NCI-H345 (cell line): ENCODE measurements at places on chromosomes 2 and 18.

GRCh38 chr2:64972876-64973275 is 16.3 kb upstream of the SLC1A4 start:
- no peak for DNase-seq

- no peak for DNase-seq
Observed at GRCh38 chr2:67726416-67726815, 329.3 kb downstream of the ETAA1 start.

DNA sequence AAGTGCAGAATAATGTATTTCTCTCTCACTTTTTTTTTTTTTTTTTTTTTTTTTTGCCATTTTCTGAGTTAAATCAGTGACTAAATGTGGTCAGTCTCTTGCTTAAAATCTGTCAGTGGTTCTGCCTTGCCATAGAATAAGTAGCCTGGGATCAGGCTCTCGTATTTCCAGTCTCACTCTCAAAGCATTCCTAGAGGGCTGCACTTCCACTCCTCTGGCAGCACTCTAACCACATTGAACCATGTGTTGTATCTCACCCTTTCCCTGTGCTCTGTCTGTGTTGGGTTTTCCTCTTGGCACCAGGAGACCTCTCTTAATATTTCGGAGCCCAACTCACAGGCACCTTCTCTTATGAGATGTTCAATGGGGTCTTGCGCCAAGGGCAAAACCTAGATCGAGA is 304.4 kb downstream of the CTNNA2 start:
- no peak for DNase-seq

GRCh38 chr18:10495936-10496335 is 29.9 kb upstream of the NAPG start:
- no peak for DNase-seq

- DNase-seq, result peak; percentile 26
Observed at GRCh38 chr18:52903857-52904256, 563.9 kb downstream of the DCC start.

- peak; percentile 90 for DNase-seq
Observed at GRCh38 chr18:79951545-79952455, at the start of gene SLC66A2. Gene SLC66A2, minus strand, starts transcription at chr18:79951653. Its CDS starts 727 bp downstream, at chr18:79950926.

GRCh38 chr18:4181882-4182568 is 273.1 kb downstream of the DLGAP1 start:
- no peak for DNase-seq

DNA sequence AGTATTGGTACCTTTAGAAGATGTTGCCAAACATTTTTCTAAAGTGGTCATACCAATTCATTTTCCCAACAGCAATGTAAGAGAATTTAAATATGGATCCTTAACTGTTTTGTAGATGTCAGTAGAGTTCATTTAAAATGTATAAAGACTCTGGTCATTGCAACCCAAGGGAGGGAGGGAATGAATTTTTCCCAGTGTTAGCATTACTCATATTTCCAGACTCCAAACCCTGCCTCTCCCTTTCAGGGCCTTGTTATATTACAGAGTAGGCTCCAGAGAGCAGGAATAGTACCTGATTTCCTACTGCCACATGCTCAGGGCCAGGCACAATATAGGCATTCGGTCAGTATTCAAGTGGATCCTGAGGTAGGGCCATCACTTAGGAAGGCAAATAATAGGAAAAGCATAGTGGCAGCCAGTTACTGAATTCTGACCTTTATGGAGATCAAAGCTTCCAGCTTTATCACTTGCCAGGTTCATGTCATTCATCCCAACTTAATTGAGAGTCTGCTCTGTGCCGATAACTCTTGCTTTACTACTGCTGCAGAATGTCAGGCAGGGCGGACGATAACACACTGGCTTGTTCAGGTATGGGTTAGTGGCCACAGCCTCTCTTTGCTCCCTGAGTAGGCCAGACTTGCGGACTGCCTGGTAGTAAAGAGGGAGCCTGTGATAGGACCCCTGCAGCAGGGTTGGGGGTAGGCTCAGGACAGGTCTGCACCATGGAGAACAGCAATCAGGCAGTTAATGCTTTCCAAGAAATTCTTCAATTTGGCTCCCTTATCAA is 75.3 kb downstream of the OSBPL6 start:
- no peak for DNase-seq

- no peak for DNase-seq
Observed at GRCh38 chr2:210496512-210496911, 20.0 kb upstream of the LANCL1 start.

DNA sequence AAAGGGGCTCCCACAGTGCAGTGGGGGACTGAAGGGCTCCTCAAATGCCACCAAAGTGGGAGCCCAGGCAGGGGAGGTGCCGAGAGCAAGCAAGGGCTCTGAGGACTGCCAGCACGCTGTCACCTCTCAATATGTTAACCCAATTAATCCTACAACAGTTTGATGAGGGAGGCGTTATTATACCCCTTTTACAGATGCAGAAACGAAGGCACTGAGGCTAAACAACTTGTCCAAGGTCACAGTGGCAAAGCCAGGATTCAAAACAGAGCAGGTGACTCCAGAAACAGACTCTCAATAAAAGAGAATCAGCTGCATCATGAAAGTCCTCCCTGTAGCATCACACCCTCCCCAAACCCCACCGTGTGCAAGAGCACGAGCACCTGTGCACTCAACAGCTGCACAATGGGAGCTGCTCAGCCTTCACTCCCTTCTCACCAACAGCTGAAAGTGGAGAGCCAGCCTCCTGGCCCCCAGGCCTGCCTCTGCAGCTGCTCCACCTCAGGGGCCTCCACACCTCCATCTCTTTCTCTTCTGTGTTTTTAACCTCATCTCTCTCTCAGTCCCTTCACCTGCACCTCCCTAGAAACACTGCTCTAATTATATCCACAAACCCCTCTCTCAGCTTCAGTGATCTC is 8.1 kb downstream of the NPC1 start:
- peak; percentile 16 for DNase-seq

DNA sequence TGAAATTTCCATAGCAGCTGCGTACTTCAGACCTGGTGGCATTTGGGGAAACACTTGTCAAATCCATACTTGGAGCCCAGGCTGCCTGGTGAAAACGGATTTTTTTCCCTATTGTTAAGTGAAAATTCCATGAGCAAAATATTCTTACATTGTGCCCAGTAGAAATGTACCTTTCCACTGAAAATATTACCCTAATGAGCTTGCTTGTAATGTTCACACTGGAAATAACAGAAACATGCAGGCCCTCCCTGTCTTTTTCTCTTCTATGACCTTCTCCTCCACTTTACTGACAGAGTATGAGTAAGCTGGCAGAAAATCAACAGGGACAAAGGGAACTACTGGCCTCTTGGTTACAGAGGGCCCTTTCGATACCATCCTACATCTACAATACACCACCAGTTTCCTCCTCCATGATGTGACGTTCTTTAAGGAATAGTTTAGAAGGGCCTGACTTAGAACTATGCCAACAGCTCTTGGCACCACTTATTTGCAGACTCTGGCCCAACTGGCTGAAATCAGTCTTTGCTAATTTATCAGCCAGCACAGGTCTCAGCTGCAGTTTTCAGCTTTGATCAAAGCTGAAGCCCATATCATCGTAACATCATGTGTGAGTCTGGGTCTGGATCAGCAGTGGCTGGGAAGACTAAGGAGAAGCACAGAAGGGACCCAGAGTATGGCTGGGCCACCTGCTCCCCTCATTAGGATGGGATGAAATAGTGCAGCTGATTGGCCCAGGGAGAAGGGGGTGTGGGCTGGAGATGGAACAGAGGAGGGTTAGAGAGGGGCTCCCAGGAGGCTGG is 272.2 kb upstream of the ID2 start:
- no peak for DNase-seq

- DNase-seq, result peak; percentile 99
Observed at GRCh38 chr2:67846370-67847070, 216.3 kb downstream of the C1D start.

- DNase-seq, result no peak
Observed at GRCh38 chr18:23238152-23238531, 102.9 kb downstream of the CABLES1 start.

GRCh38 chr2:109243526-109244303 is 114.7 kb downstream of the SH3RF3 start:
- no peak for DNase-seq

DNA sequence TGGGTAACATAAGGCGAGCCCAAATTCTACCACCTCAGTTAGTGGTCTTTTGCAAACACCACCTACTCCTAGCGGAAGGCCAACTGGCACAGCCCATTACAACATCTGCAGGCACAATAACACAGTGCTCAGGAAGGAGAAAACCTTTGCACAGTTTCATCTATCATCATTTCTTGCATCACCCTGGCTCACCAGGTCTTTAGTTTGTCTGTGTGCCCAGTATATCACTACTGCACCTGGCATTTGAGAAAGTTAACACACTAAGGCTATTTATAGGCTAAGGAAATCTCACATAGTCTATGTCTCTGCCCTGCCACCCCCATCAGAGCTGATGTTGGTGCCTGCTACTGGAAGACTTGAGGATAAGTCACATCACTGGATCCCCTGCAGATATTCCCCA is 484.0 kb downstream of the SATB2 start:
- no peak for DNase-seq

DNA sequence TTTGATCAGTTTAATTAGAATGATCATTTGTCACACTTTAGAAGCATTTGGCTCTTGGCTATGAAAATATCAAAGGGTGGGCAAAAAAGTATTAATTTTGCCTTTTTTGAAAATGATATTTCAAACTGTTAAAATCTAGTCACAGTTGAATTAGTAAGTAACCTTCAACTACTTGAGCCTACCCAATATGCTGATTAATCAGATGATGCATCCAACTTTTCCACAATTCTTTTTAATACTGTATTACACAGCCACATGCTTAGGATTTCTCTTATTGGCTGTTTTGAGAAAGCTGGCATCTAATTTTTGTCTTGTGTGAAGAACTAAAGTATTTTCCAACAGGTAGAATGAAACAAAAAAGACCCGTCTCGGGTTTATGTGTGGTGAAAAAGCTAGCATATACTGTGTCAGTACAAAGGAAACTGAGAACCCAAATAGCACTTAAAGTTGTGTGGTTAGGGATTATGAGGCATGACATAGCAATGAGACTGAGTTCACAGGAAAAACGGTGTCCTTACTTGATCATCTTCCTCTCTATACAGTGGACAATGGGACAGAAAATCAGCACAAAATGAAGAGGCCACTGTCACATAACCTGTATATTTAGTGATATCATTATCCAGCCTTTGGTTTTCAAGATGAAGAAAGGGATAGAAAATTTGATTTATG is 11.7 kb downstream of the OSBPL6 start:
- no peak for DNase-seq

DNA sequence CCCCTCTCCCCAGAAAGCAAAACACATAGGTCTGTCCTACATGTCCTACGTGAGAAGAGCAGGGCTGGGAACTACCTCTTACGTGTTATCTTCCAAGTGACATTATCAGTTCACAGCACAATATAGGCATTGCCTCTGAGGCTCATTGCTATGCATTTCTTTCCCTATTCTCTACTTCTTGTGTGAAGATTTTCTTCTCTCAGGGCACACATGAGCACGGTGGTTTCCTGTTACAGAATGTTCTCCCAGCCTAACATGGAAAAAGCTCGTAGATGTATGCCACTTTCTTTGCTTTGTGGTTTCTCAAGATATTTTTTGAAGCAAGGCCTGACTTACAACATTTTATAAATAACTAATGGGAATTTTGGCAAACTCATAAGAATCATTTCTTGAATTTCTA is 19.4 kb upstream of the DSC3 start:
- DNase-seq, result no peak

DNA sequence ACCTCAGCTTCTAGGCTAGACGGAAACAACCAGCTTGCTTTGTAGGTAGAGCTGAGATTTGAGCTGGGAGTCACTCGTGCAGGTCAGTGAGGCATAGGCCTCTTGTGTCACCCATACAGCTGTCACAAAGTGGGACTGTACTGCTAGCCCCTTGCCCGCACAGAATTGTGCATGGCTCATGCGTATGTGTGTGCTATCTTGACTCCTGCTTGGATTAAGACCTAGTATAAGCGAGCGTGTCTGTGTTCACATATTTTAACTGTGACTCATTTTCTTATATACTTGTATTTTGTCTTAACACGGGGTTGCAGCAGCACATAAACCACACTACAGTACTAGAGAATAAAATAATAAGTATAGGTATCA is 20.1 kb downstream of the CEP68 start:
- no peak for DNase-seq

DNA sequence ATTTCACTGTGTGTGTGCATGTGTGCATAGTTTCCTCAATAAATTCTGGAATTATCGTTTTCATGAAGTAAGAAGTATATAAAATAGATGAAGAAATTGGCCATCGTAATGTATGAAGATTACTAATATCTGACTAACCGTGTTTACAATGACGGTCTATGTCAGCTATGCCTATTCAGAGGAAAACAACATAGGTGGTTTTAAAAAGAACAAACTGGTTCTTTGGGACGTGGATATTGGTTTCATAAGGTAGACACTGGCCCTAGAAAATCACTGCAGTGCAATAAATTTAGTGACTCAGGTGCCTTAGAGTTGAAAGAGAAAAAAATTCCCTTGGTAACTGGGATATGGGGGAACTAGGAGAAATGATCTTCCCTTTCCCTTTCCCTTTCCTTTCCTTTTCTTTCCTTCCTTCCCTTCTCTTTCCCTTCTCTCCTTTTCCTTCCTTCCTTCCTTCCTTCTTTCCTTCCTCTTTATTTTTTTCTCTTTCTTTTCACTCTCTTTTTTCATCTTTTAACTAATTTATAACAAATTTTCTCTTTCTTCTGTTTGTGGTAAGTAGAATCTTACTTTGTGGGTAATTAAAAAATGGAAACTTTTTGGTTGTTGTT is 36.4 kb downstream of the MAP2 start:
- DNase-seq, result no peak

- DNase-seq, result peak; percentile 76
Observed at GRCh38 chr18:77702686-77703085, 453.0 kb downstream of the GALR1 start.

- DNase-seq, result no peak
Observed at GRCh38 chr2:20676353-20677215, 9.6 kb downstream of the GDF7 start.

GRCh38 chr2:19490846-19491435 is 132.5 kb upstream of the OSR1 start:
- no peak for DNase-seq

GRCh38 chr2:43737097-43737854 is 36.6 kb upstream of the DYNC2LI1 start:
- no peak for DNase-seq

DNA sequence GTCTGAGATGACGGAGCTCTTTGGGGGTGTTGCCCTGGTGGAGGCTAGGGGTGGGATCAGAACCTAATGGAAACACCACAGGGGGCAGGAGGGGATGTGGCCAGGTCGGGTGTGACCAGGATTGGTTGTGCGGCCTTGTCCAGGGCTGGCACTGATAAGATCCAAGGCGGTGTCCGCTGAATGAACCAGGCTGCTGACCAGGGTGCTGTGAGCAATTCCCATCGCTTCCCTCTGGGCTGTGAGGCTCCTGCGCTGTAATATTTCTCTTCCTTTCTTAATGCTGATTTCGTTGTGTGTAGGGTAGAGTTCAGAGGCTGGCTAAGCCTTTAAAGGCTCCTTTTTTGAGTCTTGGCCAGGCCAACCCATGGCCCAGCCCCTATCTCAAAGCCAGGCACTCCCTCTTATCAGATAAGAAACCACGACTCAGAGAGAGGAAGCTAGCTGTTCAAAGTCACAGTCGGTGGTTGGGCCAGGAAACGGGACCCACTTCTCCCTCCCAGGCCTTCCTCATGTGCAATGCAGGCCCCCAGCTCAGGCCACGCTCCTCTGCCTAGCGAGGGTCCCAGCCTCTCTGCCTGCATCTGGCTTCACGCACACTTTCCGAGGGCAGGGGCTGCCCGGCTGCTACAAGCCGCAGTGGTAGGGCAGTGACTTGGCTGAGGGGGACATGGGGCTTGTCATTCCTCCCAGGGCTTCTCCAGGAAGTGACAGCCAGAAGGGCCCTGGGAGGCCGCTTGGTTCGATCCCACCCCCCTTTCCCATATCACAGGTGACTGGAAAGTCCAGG is 26.0 kb upstream of the FOSL2 start:
- DNase-seq, result no peak

- peak; percentile 95 for DNase-seq
Observed at GRCh38 chr18:78138983-78139496, 840.6 kb upstream of the SALL3 start.
